ENCODE measurements at places on chromosomes 16 and 17.
A peak's percentile ranks its signal among the peaks of the same experiment; 100 is the strongest.

- no peak for DNase-seq
Observed at GRCh38 chr17:31202968-31203367, 94.1 kb downstream of the OMG start.

DNA sequence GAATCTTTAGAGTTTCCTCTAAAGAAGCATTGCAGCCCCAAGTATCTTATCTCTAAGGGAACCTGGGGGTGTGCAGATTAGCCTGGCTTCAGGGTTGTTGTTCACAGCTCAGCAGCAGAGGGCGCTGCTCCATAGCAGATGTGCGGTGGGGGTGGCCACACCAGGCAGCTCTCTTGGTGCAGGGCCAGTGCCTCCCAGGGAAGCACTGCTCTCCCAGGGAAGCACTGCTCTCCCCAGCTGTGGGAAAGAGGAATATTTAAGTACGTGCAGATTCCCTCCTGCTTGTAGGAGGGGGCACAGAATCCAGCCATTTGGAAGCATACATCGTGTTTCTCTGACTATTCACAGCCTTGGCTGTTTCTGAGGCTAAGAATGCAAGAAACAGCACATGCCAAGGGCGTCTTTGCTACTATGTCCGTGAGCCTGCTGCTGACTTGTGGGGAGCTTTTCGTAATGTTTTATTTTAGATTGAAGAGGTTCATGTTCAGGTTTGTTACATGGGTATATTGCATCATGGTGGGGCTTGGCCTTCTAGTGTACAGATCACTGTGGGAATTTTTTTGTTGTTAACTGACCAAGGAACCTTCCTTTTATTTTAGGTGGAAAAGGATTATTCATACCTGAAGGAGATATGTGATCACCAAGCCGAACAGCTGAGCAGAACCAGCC is 217.8 kb downstream of the SPECC1 start:
- DNase-seq: peak; percentile 75

GRCh38 chr17:75572713-75573539 is 14.7 kb upstream of the MYO15B start:
- no peak for DNase-seq

- DNase-seq: no peak
Observed at GRCh38 chr16:87964049-87964659, 12.9 kb downstream of the BANP start.

GRCh38 chr16:63422715-63423114 is 1386.5 kb upstream of the CDH8 start:
- DNase-seq: no peak

GRCh38 chr16:70804734-70805169 is 3.8 kb upstream of the VAC14 start:
- no peak for DNase-seq

DNA sequence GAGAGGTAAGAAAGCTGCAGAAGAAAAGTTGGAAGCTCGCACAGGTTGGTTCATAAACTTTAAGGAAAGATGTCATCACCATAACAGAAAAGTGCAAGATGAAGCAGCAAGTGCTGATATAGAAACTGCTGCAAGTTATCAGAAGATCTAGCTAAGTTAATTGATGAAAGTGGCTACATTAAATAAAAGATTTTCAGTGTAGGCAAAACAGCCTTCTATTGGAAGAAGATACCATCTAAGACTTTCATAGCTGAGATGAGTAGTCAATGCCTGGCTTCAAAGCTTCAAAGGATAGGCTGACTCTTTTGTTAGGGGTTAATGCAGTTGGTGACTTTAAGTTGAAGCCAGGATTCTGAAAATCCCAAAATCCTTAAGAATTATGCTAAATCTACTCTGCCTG is 24.0 kb downstream of the CYLD start:
- DNase-seq: no peak

- peak; percentile 47 for DNase-seq
Observed at GRCh38 chr16:48101069-48101674, 54.6 kb downstream of the ABCC12 start.

DNA sequence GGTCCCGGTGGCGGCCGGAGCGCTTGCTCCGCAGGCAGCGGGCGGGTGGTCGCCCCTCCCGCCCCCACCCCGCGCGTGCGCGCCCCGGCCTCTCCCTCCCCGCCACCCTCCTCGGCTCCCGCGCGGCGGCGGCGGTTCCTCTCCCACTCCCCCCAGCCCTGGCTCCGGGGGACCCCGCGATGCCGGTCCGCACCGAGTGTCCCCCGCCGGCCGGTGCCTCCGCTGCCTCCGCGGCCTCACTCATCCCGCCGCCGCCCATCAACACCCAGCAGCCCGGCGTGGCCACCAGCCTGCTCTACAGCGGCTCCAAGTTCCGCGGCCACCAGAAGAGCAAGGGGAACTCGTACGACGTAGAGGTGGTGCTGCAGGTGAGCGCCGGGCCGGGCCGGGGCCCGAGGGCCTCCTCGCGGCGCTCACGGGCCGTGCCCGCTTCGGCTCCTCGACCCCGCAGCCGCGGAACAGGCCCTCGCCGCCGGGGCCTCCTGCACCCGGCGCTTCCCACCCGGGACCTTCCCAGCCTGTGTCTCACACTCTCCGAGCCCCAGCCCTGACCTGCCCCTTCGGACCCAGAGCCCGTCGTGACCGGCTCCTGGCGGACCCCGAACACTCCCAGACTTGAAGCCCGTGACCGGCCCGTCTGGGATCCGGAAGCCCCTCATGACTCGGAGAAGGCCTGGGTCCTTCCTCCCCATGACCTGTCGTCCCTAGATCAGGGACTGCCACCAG is 490 bp downstream of the GID4 start:
- no peak for DNase-seq

- no peak for DNase-seq
Observed at GRCh38 chr16:13811834-13812233, 108.1 kb upstream of the ERCC4 start.

GRCh38 chr16:29306943-29307597 is 99.4 kb downstream of the NPIPB11 start:
- no peak for DNase-seq

- no peak for DNase-seq
Observed at GRCh38 chr16:88536971-88537751, 33.0 kb upstream of the ZC3H18 start.

DNA sequence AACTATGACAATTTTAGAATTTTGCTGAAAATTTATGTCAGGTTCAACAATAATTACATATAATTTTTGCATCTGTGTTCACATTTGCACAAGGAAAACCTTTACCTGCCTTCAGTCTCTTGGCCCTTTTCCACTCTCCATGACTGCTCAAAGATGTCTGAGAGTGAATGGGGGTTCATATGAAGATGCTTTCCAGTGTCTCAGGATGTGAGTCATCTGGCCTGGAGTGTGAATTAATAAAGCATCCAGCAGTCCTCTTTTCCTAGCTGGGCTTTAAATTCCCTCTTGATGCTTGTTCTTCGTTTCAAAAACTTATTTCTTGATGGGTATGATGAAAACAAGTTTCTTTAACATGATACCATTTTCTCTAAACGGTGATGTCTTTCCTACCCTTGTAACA is 99.9 kb downstream of the CDK5R1 start:
- DNase-seq: no peak

- DNase-seq: no peak
Observed at GRCh38 chr16:81661082-81661481, 118.0 kb upstream of the PLCG2 start.

DNA sequence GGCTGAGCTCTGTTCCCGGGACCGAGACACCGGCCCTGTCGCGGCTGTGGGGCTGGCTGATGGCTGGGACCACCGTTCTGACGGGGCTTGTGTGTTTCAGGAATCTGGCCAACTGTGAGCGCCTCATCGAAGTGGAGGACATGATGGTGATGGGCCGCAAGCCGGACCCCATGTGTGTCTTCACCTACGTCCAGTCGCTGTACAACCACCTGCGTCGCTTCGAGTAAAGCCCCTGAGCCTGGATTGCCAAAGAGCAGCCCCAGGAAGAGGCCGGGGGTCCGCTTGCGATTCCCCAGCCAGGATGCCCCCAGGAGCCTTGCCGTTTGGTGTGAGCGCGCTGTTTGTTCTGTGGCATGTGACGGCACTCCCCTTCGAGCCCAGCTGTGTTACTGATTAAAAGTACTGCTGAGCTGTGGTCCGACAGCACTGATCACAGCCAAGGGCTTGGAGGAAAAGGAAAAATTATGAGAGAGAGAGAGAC is 23.0 kb downstream of the SMTNL2 start:
- DNase-seq: no peak

DNA sequence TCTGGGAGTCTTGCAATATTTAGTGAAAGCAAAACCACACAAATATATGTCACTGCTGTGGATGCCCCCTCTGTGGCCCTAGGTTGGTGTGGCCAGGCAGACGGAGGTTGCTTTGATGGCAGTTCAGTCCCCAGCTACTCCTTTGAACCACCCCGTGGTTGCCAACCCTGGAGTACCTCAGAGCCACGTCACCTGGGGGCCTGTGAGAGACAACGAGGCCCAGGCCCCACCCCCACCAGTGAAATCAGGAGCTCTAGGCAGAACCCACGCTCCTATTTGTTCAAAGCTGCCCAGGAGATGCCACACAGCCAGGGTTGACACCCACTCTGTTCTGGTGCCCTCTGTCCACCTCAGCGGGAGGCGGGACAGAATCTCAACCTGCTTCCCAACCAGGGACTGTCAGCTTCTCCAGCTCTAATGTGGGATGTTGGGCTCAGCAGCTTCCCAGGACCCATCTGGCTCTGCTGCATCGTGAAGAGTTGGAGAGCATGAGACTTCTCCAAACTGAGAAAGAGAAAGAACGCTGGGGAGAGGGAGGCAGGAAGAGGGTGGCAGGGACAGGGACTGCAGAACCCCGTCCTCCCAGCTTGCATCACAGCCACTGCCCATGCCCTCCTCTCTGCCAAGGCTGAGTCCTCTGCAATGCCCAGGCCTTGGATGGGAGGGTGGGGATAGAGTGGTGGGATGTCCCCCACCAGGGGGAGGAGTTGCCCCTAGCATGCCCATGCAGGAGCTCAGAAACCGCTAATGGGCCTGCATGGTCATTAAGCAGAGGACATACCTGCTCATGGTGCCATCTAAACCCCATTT is 81.8 kb downstream of the C16orf78 start:
- DNase-seq: no peak

- no peak for DNase-seq
Observed at GRCh38 chr17:6305613-6306360, 129.1 kb downstream of the AIPL1 start.

- DNase-seq: no peak
Observed at GRCh38 chr17:64500862-64501765, 4.3 kb upstream of the POLG2 start.

DNA sequence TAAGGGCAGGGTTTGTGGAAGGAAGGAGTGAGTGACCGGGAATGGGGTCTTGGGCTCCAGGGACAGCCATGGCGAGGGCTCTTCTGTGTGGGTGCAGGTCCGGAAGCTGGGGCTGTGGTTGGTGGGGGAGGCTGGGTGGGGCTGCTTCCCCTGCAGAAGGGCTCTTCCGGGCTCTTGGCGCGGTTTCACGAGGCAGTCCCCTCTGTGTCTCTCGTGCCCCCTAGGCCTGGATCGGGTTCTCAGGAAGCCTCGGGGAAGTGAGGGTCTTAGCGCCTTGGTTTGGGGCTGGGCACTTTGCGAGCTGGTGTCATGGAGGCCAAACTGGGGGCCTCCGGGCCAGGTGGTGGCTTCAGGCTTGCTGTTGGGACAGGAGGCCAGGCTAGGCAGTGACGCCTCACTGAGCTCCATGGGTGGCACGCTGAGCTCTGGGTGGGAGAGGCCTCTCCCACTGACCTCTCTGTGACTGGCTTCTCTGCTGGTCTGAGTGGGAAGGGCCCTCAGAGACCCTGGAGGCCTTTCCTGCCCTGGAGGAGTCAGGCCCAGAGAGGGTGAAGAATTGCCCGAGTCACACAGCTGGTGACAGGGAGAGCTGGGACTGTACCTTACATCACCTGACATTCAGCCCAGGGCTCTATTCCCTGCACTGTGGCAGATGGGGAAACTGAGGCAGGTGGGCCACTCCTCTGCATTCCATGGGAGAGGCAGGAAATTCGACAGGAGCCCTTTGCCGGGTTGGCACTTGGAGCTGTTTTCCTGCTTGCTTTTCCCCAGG is 8.2 kb downstream of the ADCY7 start:
- peak; percentile 44 for DNase-seq

GRCh38 chr16:61721544-61721943 is 314.7 kb downstream of the CDH8 start:
- DNase-seq: no peak

DNA sequence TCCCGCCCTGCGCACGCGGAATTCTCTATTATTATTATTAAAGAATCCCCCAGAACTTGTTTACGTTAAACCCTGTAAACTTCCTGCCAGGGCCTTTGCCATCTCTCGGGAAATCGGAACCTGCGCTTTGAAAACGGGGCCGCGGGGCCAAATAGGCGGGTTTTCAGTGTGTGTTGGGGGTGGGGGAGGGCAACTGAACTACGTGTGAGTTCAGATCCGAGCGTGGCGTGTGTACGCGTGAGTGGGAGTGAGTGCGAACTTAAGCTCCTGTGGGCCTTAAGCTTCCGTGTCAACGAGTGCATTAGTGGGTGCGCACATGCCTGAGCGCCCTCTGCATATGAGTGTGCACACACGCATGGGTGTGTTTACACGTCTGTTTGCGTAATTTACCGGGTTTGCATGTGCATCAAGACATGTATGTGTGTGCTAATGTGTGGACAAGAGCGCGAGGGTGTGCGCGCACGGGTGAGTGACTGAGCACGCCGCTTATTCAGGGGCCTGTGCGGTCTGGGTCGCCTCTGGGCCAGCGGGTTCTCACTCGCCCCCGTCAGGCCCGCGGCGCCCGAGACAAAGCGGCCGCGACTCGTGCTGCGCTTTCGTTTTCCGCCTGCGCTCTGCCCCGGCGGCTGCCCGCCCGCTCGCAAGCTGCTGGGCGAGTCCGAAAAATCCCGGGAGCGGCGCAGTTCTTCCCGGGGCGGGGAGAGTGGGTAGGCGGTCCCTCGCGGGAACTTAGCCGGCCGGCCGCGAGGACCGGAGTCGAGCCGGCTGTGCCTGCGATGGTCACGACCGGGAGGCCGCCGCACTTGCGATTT is 1.2 kb upstream of the FOXF1 start:
- DNase-seq: no peak

DNA sequence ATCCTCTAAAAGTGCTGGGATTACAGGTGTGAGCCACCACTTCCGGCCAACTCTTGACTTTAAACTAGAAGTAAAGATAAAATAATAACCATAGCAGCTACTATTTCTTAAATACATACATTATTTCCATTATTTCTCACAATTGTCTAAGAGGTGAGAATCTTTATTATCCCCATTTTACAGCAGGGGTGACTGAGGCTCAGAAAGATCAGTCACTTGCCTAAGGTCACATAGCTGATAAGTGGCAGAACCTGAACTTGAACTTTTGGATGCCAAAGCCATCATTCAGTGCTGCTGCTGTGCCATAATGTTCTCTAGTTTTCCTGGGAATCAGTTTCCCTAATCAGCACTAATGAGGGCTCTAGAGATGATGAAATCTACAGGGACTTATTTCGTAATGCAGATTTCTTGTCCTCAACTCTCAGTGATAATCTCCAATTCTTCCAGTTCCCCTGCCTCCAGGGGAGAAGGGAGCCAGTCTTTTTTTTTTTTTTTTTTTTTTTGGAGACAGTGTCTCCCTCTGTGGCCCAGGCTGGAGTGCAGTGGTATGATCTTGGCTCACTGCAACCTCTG is 25.2 kb upstream of the GPRC5B start:
- no peak for DNase-seq

DNA sequence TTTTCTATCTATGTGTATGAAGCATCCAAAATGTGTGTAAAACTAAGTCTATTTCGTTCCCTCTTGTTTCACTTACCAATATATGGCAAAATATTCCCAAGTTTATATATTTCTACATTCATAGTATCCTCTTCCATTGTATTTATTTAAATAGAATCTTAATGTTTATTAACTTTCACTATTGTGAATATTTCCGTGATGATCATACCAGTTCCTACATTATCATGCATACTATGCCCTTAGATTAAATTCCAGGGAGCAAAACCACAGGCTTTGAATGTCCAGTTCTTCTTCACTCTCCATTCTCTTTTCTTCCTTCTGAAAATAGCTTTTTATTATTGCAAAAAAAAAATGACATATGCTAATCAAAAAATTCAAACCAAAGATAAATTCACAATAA is 4.0 kb downstream of the MAP2K6 start:
- DNase-seq: no peak
